ENCODE measurements at places on chromosomes 3 and 15.
A peak's percentile ranks its signal among the peaks of the same experiment; 100 is the strongest.

- DNase-seq, result no peak
Measured at GRCh38 chr3:151351219-151351618, 21.9 kb upstream of the P2RY13 start.

DNA sequence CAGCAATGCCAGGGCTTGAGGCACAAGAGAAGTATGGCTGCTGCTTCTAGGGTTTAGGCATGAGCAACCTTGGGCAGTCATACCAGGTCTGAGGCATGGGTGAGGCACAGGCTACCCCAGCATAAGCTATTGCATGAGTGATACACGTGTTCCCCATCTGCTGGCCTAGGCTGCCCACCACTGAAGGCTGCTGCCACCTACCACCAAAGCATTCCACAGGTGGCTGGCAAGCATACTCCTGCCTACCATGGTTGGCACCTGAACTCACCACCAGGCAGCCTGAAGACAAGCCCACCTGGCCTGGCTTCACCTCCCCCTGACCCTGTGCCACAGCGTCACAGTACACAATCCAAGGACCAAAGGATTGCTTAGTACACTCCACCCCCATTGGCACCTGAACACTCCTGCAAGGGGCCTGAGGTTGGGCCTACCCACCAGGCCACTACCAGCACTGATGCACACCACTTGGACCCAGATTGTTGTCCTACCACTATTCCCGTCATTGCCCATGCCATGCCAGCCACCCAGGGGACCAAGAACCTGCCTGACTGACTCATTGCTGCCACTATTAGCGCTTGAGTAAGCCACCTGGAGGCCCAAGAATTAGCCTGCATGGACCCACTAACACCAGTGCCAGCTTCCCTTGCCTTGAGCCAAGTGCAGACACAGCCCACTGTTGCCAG is 115.7 kb downstream of the STT3B start:
- DNase-seq, result no peak

DNA sequence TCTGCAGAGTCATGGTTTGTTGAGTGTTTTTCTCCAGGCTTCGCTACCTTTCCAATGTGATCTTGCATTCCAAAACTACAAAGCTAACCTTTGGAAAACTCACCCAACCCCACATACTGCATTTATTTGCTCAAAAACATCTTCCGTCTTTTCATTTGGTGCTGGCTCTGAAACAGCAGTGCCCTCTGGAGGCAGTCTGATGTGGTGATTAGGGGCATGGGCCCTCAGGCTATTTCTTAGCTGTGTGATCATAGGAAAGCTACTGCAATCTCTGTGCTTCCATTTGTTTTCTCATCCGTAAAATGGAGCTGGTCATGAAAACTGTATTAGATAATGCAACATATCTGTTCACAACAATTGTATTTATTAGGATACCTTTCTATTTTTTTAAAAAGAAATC is 47.0 kb downstream of the MTHFS start:
- no peak for DNase-seq

GRCh38 chr15:67501177-67501835 is 19.6 kb upstream of the C15orf61 start:
- DNase-seq, result no peak

DNA sequence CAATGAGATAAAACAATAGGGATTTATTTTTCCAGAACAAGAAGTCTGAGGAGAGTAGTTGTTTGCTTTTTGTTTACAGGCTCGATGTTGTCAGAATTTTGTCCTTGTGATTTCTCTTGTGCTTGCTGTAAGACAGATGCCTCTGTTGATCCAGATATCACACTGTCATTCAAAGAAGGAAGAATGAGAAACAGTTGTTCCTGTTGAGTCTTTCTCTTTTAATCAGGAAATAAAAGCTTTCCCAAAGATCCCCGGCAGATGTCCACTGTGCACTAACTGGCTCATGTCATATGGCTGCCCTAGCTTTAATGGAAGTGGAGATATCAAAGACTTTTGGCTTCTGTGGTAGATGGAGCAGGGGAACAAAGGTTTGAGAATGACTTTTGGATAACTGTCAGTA is 6.8 kb downstream of the SERPINI1 start:
- DNase-seq, result no peak

- no peak for DNase-seq
Measured at GRCh38 chr15:39640665-39641064, 59.8 kb downstream of the THBS1 start.

DNA sequence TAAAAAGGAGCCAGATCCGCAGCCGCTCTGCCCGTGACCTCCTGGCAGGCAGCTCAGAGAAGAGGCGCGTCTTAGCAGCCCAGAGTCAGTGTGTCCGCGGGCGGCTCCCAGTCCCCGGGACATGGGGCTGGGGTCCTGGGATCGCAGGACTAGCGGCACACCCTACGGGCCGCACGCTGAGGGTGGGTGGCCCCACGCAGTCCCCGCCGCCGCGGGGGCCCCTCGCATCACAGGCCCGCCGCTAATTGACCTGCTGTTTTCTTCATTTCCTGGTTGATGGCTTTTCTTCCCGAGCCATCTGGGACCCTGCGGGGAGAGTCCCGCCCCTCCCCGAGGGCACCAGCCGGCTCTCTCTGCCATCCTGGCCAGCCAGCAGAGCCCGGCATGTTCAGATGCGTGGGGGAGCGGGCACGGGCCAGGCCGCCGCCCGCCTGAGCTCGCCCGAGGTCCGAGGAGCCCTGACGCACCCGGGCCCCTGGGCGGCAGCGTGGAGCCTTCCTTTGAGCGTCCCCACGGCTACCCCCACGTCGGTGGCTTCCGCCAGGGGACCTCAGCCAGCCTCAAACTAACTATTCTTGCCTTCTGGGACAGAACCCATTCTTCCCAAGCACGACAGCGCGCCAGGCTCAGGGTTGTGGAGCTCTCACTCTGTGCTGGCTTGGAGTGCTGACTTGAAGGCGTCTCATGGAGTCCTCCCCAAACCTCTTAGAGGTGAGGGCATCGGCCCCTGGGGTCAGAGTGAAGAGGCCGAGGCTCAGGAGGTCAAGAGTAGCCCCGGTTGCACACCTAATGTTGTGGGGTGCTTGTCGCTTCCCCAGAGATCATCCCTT is 34.6 kb upstream of the CACNA2D3 start:
- no peak for DNase-seq

GRCh38 chr3:105139881-105140560 is 226.7 kb upstream of the ALCAM start:
- no peak for DNase-seq

DNA sequence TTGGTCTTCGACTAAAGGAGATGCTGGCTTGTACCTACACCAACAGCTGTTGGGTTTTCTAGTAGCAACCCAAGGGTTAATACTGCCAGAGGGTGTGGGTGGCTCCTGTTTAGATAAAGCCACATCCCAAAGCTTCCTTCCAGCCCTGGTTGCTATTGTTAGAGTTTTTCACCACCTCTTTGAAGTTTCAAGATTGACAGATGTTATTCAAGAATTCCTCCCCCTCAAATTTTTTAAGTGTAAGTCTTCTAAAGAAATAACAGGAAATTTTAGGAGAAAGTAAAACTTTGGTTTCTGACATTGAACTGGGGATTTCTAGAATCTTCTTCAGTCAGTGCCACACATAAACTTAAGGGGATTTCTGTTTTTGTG is 60.9 kb downstream of the TGFBR2 start:
- DNase-seq, result no peak

GRCh38 chr3:131233900-131234668 is 147.5 kb upstream of the NUDT16 start:
- DNase-seq, result no peak

DNA sequence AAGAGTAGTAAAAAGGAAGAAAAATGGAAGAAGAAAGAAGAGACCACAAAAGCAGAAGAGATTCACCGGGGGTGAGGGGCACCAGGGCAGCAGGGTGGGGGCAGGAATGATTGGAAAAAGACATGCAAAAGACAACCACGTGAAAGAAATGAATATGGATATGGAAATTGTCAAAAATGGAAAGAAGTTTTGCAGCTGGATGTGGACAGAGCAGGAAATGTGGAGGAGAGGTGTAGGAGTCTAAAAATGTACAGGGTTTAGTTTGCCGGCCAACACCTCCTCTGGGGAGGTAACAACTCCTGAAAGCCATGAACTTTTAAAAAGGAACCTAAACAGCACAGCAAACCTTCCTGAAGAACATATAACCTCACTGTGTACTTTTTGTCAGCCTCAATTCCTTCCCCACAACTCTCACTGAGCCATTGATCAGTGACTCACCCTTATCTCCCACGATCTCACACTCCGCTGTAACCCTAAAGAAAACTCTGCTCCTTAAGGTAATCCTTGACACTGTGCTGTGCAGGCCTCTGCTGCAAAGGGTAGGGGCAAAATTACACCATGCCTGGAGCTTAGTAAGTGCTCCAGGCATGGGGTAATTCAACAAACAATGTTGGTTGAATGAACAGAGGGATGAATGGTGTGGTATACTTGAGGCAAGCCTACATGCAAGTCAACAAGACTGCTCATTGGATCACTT is 100.2 kb upstream of the BOC start:
- no peak for DNase-seq

- DNase-seq, result no peak
Measured at GRCh38 chr3:79406175-79406574, 361.6 kb downstream of the ROBO1 start.

GRCh38 chr3:56919137-56919796 is 117.5 kb upstream of the ARHGEF3 start:
- no peak for DNase-seq

DNA sequence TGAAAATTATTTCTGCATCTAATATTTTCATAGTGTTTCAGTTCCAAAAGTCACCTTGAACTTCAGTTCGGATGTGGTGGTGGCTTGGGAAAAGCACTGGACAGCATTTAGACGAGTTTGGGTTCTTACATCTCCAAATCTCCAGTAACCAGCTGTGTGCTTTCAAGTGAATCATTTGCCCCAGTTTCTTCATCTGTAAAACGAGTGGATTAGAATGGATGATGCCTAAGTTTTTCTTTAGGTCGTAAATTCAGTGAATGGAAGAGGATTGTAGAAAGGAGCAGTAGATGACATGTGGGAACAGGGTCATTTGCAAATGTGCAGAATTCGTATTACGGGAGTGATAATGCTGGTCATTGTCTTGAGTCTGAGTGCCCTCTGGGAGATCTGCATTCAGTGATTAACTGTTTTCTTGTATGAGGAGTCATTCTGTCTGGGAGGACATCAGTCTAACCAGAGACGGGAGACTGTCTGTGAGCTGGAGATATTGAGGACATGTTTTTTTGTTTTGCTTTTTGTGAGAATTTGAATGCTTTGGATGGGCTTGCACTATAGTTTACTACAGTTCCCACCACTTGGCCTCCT is 641.6 kb upstream of the TBL1XR1 start:
- no peak for DNase-seq

- DNase-seq, result no peak
Measured at GRCh38 chr3:43309372-43310305, 23.3 kb downstream of the SNRK start.

GRCh38 chr15:58484791-58485600 is 53.2 kb downstream of the LIPC start:
- DNase-seq, result peak; percentile 49

DNA sequence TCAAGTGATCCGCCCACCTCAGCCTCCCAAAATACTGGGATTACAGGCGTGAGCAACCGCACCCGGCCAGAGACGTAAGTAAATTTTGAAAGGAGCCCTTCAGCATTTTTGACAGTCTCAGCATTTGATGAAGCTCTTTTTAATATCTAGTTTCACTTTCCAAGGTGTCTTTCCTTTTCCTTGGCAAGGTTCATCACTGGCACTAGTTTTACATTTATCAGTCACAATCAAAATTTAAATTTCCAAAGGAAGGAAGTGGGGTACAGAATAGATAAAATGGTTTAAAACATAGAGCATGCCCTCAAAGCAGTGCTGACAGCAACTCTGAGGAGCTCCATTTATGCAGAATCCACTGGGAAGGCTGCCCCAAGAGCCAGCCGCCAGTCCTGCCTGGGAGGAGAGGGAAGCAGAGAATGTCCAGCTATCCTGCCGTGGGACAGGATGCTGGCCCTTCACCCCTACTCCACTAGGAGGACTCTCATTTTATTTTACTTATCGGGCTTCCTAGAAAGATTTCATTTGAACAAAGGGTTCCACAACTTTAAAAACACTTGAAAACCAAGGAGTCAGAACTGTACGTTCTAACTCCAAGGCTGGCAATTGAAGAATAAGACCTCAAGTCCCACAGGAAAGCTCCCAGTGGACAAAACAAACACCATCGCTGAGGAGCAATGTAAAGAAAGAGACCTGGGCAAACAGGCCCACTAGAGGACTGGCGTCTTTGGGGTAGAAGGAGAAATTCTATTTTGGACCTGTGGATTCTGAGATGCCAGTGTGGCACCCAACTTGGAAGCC is 9.9 kb downstream of the SFMBT1 start:
- no peak for DNase-seq

DNA sequence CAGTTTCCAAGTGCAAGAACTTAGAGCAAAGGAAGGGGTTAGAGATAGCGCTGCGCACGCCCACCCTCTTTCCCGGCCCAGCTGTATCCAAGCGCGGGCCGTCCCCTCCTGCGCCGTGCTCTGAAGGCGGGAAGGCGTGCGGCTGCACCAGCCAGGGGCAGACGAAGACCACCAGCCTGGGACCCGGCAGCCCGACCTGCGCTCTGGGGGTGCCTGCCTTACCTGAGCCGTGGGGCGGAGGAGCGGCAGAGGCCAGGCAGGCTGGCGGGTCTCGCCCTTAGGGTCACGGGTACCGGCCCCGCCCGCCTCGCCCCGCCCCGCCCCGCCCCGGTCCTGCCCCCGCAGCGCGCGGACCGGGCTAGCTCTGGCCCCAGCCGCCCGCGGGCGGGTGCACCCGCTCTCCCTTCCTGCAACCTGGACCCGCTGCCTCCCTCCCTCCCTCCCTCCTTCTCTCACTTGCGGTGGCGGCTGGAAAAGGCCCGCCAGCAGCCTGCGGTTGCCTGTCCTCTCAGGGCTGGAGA is at the start of gene WDR72:
Gene WDR72, minus strand, starts transcription at position 253 of the 521 bp plus-strand sequence. CDS start 26,514 bp downstream, outside the sequence.
- DNase-seq, result no peak

GRCh38 chr15:88788036-88788435 is 15.2 kb upstream of the ACAN start:
- DNase-seq, result no peak

DNA sequence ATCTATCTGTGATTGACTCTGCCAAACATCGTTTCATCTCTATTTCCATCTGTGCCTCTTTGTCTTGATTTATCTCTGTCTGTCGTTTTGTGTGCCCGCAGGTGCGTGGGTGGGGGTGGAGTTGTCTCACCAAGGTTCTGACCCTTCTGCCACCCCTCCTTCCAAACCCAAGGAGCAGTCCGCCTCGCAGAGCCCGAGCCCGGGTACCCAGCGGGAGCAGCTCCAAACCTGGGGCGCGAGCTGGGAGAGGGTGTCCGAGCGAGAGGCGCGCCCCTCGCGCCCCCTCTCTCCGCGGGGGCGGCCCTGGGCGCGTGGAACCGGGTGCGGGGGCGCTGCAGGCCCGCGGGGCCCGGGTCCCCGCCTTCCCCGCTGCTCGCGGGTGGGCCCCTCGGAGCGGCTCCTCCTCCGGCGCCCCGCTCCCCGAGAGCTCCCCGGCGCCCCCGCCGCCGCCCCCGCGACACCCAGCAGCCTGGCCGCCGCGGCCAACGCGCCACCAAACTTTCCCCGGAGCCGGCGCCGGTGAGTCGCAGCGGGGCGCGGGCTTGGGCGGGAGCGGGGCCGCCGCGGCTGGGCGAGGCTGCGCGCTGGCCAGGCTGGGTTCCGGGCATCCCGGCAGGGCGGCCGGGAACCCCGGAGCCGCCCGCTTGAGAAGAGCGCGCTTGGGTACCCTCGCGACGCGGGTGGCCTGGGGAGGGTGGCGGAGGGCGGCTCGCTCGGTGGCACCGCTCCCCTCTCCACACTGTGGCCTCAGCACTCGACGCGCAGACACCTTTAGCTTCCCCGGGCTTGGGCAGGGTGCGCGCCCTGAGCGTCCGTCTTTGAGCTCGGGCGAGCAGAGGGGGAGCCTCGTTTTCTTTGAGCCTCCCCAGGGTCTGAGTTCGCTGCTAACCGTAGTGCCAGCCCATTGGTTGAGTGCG is at the start of gene HRH1:
Gene HRH1, plus strand, starts transcription at position 458 of the 917 bp plus-strand sequence. CDS start 104,545 bp downstream, outside the sequence.
- no peak for DNase-seq
